ENCODE measurements at places on chromosomes 13 and 19.

DNA sequence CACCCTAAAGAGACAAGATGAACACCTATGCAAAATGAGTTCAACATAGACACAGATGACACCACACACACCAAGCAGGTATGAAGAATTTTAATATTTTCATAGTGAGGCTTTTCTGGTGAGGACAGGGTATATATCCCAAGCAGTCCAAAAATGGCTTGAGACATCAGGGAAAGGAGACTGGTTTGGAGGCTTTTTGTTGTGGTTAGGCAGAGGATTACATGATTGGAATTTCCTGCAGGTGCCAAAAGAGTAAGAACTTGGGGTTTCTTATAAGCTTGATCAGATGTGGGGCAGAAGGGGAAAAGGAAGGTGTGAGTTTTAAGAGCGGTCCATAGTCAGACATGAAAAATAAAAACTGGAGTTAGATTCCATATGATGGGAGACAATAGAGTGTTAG is 420.8 kb upstream of the SLITRK1 start:
- DNase-seq: no peak

GRCh38 chr19:8655340-8655709 is 24.9 kb downstream of the NFILZ start:
- no peak for DNase-seq

- DNase-seq: no peak
Observed at GRCh38 chr13:19645000-19645399, 11.5 kb downstream of the MPHOSPH8 start.

- DNase-seq: no peak
Observed at GRCh38 chr13:45953082-45953481, 99.5 kb downstream of the ZC3H13 start.

GRCh38 chr19:48635263-48635965 is 1.8 kb downstream of the DBP start:
- peak; percentile 57 for DNase-seq

DNA sequence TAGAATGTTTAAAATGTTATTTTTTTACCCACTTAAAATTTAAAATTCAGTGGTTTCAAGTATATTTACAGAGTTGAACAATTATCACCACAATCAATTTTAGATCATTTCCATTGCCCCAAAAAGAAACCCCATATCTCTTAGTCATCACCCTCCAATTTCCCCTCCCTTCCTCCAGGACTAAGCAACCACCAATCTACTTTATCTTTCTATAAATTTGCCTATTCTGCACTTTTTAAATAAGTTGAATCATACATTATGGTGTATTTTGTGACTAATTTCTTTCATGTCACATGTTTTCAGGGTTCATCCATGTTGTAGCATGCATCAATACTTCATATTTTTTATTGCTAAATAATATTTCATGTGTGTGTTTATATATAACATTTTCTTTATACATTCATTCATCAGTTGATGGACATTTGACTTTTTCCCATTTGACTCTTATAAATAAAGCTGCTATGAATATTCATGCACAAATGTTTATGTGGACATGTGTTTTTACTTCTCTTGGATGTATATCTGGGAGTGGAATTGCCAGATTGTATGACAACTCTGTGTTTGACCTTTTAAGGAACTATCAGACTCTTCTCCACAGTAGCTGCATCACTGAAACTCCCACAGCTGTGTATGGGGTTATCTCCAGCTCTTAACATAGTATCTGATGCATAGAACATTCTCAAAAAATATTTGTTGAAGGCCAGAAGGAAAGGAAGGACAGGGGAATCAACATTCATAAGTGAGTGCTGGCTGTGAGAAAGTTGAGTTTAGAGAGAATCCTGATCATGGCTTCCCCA is 107.8 kb upstream of the OXGR1 start:
- DNase-seq: no peak

GRCh38 chr19:5480427-5480836 is 25.2 kb downstream of the ZNRF4 start:
- peak; percentile 2 for DNase-seq

DNA sequence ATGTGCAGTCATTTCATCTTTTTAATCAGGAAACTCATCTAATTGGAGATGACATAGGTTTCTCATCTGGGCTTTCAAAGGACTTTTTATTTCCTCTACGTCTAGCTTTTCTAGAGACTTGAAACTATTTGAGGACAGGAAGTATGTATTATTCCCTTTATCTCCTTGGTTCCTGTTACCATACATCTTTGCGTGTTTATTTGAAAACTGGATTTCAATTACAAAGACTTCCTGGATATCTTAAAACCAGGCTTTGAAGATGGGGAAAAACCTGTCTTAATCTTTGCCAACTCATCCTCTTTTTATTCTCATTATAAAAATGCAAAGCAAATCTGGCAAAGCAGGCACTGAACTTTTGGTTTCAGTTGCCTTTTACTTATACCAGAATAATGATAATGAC is 130.5 kb downstream of the LMO7 start:
- no peak for DNase-seq

GRCh38 chr19:19642506-19643157 is 825 bp downstream of the GMIP start:
- no peak for DNase-seq

DNA sequence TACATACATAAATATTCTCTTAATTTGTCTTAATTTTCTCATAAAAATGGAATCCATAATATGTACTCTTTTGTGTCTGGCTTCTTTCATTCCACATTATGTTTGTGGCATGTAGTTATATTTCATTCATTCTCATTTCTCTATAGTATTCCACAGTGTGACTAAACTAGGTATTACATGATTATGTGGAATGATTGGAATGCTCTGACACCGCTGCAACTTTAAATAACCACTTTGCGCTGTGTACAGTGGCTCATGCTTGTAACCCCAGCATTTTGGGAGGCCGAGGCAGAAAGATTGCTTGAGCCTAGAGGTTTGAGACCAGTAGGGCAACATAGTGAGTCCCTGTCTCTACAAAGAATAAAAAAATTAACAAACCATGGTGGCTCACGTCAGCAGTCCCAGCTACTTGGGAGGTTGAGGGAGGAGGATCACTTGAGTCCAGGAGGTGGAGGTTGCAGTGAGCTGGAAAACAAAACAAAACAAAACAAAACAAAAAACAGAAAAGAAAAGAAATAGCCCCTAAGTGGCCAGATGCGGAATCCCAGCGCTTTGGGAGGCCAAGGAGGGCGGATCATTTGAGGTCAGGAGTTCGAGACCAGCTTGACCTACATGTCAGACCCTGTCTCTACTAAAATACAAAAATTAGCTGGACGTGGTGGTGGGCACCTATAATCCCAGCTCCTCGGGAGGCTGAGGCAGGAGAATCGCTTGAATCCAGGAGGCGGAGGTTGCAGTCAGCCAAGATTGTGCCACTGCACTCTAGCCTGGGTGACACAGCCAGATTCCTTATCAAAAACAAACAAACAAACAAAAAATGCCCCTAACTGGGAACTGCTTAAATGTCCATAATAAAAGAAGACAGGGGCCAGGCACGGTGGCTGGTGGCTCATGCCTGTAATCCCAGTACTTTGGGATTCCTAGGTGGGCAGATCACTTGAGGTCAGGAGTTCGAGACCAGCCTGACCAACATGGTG is 8.0 kb upstream of the SAE1 start:
- no peak for DNase-seq

DNA sequence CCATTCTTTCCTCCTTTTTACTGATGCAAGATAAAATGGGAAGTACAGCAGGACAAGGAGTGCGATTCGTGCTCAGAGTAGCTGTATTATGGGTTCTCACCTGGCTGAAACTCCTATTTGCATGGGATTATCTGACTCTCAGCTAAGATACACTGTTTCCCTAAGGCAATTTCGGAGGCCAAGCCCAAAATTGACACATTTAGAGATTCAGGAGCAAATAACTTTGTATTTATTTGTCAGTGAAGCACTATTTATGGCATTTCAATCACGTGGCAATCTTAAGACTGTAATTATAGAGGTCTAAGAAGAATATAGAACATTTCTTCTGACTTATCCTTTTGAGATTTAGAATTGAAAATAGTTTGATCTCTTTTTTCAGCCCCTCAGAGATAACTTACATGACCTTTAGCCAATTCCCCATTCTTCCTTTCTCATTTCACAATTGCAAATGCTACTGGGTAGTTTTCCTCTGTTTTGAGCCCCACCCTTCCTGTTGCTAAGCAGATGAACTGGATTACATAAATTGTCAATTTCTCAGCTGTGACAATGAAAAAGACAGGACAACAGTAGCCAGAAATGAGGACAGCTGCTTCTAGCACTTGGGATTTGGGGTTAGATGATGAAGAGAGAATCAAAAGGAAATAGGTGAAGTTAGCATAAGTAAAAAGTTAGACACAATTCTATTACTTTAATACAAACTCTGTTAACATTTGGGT is 122.7 kb upstream of the FRY start:
- DNase-seq: no peak

DNA sequence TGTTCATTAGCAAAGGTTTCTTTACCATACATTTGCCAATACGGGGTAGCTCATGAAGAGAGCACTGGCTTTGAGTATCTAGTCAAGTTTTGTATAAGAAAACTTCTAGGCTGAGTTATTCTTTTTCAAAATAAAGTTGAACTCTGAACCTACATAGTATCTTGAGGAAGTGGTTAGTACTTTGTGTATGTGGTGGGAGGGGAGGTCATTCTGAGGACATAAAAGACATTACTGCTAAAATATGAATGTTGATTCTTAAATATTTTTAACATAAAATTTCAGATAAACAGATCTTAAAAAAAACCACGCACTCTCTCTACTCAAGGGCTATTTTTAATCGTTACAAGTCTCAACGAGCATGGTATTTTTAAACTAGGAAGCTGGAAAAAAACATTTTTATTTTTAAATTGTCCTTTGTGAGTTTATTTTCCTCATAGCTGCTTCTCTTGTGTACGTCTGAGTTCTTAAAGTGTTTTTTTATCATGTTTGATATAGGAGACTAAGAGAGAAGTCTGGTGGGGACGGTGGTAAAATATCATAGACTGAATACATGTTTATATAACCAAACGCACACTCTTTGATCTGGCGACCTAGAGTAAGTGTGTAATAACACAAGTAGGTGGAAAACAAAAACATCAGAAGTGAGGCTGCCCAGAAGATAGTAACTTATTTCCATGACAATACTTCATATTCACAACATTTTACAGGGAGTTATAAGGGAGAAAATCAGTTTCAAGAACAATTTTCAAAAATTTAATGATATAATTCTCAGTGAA is 118.0 kb upstream of the POSTN start:
- no peak for DNase-seq

DNA sequence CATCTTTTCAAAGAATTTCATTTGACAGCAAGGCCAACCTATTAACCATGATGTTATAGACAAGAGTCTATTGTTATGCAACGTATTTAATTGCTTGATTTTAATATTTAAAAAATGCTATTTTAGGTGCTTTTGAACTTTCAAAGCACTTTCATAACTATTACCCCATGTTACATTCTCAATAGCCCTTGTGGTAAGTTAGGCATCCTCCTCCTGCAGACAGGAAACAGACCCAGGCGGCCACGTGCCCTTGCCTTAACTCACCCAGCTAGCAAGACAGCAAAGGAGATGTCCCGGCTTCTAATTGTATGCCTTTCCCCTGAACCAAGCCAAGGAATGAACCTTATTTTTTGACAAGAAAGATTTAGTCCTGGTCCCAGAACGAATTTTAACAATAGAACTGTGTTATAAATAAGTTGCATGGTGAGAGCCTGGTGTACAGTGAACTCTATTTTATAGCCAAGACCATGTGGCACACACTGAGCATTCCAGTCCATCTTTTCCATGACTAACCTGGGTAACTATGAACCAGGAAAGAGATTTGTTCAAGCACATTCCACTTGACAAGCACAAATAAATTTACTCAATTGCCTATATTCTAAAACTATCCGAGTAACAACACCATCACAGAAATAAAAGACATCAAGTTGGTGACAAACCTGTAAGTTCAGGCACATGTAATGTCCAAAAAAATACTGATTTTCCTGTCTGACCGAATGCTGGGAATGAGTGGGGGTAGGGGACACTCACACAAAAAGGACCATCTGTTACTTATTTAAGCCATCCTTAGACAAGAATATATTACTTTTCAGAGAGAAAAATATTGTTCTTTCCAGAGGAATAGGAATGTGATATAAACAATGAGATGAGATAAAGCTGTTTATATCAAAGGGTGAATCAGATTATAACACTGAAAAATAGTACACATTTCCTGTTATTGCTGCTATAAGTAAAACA is 163.0 kb downstream of the EFNB2 start:
- no peak for DNase-seq

DNA sequence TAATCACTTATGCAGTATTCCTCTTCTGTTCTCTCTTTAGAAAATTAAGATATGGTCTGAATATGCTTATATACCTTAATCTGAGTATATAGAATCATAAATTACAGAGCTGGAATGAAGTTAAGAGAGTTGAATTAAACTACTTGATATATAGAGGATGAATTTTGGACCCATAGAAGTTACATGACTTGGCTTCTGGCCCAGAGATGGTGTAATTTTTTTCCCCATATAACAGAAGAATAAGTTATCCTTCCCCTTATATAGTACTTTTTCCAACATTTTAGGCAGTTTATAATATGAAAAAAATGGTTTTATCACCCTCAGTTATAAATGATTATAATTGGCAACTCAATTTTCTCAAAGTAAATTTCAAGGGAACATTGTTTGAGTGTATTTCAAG is 616.3 kb downstream of the TBC1D4 start:
- no peak for DNase-seq

DNA sequence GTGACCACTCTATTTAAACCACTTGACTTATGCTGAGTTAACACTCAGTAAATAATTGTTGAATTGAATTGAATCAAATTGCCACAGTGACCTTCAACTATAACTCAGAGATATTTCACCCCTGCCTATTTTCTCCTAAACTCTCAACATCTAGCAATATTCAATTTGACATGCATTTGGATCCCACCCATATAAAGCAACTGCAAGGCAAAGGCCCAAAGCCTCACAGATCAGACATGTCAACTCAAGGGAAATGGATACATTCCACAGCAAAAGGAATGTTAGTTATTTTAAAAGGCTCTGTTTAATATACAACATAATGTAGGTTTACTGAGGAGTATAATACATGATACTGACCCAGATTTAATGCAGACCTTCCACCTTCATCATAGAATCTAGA is 107.4 kb downstream of the KCTD12 start:
- DNase-seq: no peak

GRCh38 chr19:664913-665443 is 2.0 kb upstream of the RNF126 start:
- peak; percentile 60 for DNase-seq

GRCh38 chr19:42544146-42544545 is 15.9 kb upstream of the CEACAM1 start:
- DNase-seq: no peak

DNA sequence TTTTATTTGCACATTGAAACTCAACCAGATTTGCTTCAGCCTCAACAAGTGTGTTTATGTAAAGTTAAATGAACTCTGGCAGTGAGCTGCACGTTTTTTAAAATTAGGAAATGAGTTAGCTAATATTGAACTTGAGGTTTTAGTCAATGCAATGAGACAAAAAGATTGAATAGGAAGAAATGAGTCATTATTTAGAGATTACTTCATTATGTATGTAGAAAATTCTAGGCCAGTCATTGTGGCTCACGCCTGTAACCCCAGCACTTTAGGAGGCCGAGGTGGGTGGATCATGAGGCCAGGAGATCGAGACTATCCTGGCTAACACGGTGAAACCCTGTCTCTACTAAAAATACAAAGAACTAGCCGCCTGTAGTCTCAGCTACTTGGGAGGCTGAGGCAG is 22.8 kb upstream of the CD70 start:
- DNase-seq: no peak

All from activated T-helper 1 cell treated with anti-CD3 and anti-CD28 coated beads, Interleukin-2, amount 50 U/mL, for 16 hours (primary cell).